NCI-H446 treated with DMSO at 0.1 percent for 48 hours (cell line): ENCODE measurements at places on chromosomes 5 and 9.
A peak's percentile ranks its signal among the peaks of the same experiment; 100 is the strongest.

- DNase-seq = no peak
Measured at GRCh38 chr9:88077071-88077617, 61.1 kb downstream of the SPATA31C2 start.

GRCh38 chr5:171692107-171692506 lies 93.5 kb upstream of the SMIM23 start:
- DNase-seq = no peak

DNA sequence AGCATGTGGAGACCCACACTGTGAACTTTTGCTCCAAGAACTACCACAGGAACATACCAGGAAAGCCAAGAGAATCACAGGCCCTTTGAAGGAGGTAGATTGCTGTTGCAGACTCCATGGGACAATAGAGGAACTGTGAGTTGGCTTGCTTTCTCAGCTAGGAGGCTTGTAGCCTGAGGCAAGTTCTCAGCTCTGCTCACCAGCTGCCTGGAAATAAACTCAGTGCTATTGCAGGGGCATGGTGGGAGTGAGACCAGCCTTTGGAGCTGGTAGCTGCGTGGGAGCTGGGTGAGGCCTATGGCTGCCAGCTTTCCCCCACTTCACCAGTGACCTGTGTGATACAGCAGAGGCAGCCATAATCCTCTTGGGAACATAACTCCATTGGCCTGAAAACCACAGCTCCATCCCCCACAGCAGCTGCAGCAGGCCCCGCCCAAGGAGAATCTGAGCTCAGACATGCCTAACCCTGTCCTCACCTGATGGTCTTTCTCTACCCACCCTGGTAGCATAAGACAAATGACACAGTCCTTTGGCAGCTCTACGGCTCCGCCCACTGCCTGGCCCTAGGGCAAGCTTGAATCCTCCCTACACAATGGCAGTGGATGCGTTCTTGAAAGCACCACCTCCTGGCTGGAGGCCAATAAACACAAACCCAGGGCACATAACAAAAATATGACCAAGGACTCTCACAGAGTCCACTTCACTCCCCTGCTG lies 389.5 kb downstream of the KIF4B start:
- DNase-seq = no peak

GRCh38 chr5:57349214-57349613 lies 133.4 kb downstream of the ACTBL2 start:
- DNase-seq = peak; percentile 82

- DNase-seq = peak; percentile 90
Measured at GRCh38 chr5:14816374-14816998, 55.1 kb downstream of the ANKH start.

- DNase-seq = no peak
Measured at GRCh38 chr5:63255594-63255993, 677.0 kb downstream of the LRRC70 start.

- DNase-seq = no peak
Measured at GRCh38 chr5:16924206-16924605, 11.9 kb downstream of the MYO10 start.

DNA sequence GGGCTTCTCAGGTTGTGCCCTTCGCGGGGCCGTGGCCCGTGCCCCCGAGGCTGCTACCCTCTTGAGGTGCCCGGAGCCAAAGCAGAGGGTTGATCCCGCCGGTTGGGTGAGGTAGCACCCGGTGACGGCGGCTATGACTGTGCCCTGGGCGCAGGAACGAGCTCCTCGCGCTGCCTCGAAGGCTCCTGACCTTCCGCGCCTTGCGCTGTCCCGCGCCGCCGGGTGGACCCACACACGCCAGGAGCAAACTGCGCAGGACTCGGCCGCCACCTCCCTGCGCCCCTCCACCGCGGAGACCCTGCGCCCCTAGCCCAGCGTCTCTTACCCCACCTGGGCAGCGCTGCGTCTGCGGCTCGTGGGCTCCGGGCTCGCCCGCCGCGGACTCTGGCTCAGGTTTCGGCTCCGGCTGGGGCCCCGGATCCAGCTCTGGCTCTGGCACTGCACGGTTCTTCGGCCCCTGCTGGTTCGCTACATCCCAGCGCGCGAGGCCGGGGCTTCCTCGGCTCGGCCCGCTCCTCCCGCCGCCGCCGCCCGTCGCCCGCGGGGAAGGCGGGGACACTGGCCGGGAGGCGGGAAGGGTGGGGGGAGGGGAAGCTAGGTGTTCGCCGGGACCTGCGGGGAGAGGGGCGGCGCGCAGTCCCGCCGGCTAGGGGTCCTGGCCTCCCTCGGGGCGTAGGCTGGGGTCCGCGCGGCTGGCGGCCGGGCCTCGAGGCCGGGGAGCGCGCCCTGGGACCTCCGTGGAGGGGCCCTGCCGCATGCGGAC lies 5.4 kb upstream of the PITX1 start:
- no peak for DNase-seq

DNA sequence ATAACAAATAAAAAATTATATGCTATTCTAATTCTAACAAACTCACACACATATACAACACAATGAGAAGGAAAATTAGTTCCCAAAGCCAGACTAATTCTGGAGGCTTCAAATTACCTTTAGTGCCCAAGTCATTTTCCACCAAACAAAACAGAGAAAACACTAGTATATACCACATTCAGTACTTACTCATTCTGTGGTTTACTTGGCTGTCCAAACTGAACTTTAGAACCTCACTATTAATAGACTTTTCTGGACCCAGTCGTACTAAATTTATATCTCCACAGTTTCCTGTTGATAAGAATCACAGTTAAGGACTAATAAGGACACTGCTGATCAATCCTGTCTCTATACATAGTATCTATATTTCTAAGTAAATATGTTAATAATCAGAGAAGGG lies 66.4 kb downstream of the SETX start:
- no peak for DNase-seq

- no peak for DNase-seq
Measured at GRCh38 chr9:21904776-21905175, 89.4 kb downstream of the CDKN2A start.

DNA sequence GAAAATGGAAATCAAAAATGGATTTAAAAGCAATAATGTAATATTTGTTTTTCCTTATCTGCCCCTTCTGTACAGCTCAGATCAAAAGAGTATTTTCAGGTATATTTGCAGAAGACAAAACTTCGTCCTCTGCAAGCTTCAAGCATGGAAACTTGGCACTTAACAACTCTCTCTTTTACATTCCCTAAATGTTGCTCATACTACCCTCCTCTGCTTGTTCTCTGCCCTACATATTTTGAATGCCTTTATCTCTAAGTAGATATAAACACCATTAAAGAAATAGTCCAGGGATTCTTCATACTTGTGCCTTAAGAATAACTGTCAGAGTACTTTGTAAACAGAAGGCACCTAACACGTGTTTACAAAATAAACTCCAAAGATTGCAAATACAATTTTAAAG lies 19.2 kb upstream of the SMC2 start:
- DNase-seq = no peak

- DNase-seq = no peak
Measured at GRCh38 chr9:129748249-129748648, 4.6 kb downstream of the PTGES start.

DNA sequence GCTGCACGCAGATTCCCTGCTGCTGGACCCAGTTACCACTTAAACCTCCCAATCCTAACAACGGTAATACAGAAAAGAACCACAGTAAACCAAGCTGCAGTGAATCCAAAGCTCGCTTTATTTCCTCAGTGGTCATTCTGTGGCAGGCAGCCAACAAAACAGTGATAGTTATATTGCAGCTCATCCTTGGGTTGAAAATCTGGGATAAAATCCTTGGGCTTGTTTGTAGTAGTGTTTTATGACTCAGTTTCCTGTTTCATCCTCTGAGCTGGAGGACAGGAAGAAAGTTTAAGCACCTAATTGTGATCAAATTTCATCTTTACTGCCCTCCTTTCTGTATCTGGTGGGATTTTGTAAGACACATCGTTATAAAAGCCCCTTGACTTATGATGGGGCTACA lies 31.4 kb downstream of the HMGCR start:
- DNase-seq = no peak

GRCh38 chr9:137724818-137725240 lies 106.0 kb downstream of the EHMT1 start:
- DNase-seq = no peak

DNA sequence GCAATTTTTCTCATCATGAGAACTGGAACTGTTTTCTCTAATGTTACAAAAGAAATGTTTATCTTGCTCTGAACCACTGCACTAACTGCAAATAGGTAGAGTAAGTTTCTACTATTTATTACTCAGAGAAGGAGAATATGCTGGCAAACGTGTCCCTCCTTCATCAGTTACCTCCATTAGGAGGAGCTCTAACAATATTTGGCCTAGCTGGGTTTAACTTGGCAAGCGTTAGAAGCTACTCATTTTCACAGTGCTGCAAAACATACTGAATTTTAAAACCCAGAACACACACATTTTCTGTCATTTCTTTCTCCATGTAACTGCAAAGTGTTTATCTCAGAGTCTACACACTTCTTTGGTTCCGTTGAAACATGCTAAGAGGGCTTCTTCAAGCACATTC lies 101.0 kb upstream of the GABRG2 start:
- DNase-seq = peak; percentile 61

DNA sequence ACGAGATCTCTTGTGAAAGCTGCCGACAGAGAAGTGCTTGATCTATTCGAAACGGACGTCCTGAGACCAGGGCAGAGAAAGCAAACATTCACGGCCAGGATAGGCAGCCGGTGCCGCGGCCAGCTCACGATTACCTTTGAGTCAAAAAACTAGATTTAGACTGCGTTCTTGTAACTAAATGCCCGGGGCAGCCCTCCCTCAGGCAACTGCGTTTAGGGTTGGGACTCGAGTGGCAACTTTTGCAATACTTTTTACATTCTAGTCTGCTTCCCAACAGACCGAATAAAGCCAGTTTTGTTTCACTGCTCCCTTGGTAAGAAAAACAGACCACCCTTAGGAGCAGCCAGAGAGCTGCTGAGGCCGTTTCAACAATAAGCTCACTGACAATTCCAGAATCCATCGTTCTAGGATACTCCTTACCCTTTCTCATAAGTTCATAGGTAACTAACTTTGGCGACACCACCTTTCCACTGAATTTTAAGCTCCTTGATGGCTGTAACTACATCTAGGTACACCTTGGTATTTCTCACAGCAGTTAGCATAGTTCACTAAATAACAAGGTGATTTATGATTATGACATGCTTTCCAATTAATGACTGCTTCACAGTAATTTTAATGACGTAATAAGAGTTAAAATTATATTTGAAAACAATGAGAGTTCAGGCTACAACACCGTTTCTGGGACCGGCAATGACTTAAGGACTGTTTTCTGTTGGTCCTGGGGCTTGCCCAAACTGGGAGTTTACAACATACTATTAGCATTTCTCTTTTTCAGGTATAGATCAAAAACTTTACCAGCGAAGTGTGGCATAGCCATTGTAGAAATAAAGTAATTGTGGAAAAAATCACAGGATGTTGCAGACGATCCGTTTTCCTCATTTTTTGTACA lies 899 bp upstream of the RAPGEF6 start:
- no peak for DNase-seq

DNA sequence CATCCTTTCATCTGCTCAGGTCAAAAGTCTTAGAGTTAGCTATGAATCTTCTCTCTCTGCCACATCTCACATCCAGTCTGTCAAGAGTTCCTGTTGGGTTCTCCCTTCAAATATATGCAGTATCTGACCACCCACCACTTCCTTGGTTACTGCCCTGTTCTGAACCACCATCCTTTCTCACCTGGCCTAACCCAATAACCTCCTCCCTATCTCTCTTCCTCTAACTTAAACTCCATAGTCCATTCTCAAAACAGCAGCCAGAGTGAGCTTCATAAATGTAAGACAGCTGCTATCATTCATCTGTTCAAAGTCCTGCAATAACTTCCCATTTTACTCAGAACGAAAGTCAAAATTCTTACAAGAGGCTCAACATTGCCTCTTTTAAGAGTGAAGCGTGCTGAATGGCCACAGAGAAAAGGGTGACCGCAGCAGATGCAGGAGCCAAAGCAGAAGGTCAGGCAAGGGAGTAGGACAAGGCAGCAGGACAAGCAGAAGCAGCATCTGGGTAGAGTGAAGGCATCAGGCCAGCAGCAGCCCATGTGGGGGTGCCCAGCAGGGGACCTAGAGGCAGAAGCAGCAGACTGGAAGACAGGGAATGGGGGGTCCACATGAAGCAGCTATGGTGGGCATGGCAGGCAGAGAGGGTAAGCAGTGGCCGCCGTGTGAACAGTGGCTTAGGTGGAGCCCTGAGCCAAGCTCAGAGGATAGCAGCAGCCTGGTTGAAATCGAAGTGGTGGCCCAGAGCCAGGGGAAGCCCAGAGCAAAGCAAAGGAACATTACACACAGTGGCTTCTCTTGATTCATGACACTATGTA lies 39.3 kb upstream of the CDC42SE2 start:
- DNase-seq = no peak

- DNase-seq = no peak
Measured at GRCh38 chr5:154135125-154135817, 55.3 kb upstream of the GALNT10 start.

- peak; percentile 90 for DNase-seq
Measured at GRCh38 chr9:70601000-70601951, 186.8 kb upstream of the KLF9 start.

DNA sequence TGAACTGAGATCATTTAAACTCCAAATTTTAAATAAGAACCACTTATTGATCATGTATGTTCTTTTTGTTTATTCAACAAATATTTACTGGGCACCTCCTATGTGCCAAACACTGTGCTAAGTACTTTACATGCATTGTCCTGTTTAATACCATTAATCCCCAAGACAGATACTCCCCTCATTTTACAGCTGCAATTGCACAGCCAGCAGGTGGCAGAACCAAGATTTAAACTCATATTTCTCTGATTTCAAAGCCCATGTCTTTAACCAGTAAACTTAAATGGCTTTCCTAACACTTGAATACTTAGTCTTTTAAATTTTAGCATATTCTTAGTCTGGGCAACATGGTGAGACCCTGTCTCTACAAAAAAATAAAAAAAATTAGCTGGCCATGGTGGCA lies 43.4 kb upstream of the KIAA1958 start:
- DNase-seq = no peak

GRCh38 chr9:68443624-68444023 lies 87.2 kb downstream of the PGM5 start:
- no peak for DNase-seq

DNA sequence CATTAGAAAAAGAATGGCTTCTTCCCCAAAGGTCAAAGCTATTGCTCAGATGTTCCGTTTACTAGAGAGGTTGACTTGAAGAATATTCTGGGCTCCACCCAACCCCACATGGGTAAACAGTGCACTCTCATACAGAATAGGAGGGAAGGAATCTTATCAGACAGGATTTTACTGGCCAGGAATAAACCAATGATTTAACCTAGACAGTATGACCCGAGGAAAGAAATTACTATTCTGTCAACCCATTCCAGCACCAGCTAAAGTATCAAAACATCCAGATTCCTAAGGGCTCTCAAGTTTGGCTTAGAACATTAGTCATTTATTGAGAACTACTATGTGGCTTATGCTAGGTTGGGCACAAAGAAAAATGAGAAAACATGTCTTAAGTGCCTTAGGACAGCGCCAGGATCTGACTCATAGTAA lies 493.6 kb upstream of the KLF4 start:
- DNase-seq = no peak

DNA sequence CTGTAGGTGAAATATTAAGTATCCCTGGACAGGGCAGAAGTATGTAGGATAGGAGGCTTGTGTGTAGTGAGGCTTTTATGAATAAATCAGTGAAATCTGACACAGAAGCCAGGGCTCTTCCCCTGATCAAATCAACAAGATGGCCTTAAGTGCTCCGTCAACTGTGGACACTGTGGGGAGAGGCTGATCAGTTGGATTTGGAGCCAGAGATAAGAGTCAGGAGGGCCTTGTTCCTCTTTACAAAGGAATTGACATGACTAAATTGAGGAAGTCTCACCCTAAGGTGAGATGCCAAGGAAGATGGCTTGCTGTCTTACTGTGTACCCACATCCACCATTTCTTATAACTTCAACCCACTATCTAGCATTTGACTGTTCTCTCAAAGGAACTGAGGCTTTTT lies 91.6 kb upstream of the PRRC1 start:
- DNase-seq = no peak

- DNase-seq = no peak
Measured at GRCh38 chr9:3809724-3810123, 283.9 kb upstream of the RFX3 start.
